ENCODE measurements at places on chromosomes 7 and 10.

DNA sequence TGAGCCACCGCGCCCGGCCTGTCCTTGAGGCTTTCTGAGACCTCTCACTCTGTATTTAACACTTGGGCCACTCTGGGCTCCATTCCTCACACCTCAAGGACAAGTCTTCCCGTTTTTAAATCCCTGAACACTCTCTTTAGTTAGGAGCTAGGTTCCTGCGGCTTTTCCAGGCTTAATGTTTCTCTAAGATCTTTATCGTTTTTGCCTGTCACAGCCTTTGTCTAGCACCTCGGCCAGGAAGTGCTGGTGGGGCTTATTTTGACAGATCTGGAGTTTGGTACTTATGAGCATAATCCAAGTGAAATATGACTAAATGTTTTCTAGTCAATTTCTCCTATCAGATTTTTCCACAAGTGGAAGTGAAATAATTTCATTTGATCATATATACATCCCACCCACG lies 186.6 kb downstream of the DPY19L1 start:
- no peak for DNase-seq

- DNase-seq = no peak
These were observed 739.7 kb downstream of the PARD3 start for GRCh38 chr10:34075254-34075926.

DNA sequence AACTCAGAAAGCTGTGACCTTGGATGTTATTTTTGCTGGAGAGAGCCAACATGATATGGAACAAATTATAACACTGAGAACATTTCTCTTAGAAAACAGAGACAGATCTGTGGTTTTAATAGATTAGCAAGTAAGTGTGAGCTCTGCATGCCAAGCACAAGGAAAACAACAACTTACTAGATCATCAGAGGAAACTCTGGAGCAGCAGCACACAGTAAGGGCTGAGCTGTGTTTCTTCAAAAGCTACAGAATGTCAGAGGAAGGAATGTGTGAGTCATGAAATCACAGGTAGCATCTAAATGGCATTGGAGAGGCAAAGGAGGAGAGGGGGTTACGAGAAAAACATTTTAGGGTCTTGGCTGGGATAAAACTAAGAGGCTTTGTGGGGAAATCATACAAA lies 283.4 kb upstream of the FZD8 start:
- no peak for DNase-seq

DNA sequence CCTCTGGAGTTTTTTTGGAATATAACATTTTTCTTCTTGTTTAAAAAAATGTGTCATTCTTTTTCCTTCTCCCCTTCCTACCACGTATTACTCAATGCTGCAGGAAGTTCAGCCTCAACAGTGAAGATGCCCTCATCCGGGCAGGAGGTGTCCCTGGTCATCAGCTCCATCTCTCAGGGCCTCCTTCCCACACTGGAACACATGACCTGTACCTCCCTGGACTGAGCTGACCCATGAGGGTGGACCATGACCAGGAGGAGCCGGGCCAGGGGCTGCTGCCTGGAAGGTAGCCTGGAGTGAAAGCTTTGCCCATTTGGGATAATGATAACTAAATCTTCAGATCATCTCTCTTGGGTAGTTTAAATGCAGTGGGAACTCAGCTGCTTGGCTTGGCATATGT lies 316.5 kb upstream of the ZMIZ1 start:
- DNase-seq = no peak

DNA sequence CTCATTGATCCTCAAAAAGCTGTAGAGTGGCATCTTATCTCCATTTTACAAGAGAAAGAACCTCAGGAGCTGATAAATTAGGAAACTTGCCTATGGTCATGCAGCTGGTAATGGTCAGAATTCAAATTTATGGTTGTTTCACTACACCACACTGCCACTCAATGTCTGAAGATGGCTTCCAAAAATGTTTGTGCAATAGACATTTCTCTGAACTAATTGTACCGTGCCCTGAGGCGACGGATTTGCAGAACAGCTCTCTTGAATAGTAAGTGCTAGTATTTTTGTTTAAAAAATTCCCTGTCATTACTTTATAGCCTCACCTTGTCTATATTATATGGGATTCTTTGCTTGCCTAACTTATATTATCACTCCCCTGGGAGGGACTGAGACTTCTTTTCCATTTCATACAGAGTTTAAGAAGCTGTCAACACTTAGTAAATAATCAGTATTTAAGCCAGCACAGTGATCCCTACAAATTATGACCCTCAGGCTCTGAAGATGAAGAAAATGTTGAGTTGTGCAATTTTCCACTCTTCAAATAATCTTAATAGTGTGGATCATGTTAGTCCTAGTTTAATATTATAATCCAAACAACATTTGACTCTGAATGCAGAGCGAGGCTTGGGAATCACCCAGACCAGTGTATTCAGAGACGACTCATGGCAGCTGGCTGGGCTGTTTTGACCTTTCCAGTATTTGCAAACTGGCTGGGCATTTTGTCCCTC lies 346.6 kb downstream of the PTEN start:
- no peak for DNase-seq

GRCh38 chr7:33425395-33425794 lies 296.0 kb downstream of the BBS9 start:
- no peak for DNase-seq

All from urothelium cell line (cell line).